ENCODE measurements at places on chromosomes 7 and 10.

GRCh38 chr10:12500381-12501303 lies 151.3 kb downstream of the CAMK1D start:
- H3K4me3 ChIP-seq, result no peak overlapping the region
- no peak for DNase-seq
- H3K4me1 ChIP-seq, result no peaks in the 10 kb centered on the region
- H3K27me3 ChIP-seq, result no peaks in the 10 kb centered on the region
- no peak overlapping the region for H3K27ac ChIP-seq

DNA sequence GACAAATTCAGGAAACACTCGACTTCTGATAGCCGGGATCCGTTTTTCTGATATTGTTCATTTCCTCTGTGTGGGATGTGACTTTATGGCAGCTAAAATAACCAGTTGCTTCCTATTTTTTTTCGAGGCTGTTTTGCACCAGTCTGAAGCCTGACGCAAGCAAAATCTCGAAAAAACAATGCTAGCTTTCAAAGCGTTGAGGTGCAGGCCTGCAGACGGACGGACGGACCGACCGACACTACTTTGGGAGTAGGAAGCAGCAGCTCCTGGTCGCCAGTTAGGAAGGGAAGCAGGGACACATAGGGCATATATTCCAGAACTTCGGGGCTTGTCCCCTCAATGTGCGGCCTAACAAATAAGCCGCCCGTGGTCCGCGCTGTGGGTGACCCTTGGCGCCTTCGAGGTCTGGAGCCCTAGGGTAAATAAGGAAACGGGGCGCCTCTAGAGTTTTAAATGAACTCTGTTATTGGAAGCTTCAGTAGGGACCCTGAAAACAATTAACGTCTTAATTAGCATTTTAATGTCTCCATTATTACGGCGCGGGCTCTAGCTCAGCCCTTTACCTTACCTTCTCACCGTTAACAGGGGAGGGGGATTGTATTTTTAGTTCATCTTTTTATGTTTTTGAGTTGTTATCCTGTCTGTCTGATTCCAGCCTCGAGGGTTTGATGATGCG lies 1.3 kb downstream of the HHEX start:
- H3K27ac ChIP-seq, result no peak overlapping the region
- peaks cover 10% of the 10 kb centered on the region for H3K4me1 ChIP-seq
- H3K36me3 ChIP-seq, result no peaks in the 10 kb centered on the region
- DNase-seq, result no peak
- H3K4me3 ChIP-seq, result peak overlapping the region; percentile 86

GRCh38 chr10:70174058-70174741 lies 3.9 kb upstream of the SAR1A start:
- peak; percentile 69 for DNase-seq
- H3K4me3 ChIP-seq, result no peak overlapping the region
- no peaks in the 10 kb centered on the region for H3K36me3 ChIP-seq
- H3K27me3 ChIP-seq, result no peaks in the 10 kb centered on the region
- H3K4me1 ChIP-seq, result peaks cover 23% of the 10 kb centered on the region
- no peak overlapping the region for H3K27ac ChIP-seq

DNA sequence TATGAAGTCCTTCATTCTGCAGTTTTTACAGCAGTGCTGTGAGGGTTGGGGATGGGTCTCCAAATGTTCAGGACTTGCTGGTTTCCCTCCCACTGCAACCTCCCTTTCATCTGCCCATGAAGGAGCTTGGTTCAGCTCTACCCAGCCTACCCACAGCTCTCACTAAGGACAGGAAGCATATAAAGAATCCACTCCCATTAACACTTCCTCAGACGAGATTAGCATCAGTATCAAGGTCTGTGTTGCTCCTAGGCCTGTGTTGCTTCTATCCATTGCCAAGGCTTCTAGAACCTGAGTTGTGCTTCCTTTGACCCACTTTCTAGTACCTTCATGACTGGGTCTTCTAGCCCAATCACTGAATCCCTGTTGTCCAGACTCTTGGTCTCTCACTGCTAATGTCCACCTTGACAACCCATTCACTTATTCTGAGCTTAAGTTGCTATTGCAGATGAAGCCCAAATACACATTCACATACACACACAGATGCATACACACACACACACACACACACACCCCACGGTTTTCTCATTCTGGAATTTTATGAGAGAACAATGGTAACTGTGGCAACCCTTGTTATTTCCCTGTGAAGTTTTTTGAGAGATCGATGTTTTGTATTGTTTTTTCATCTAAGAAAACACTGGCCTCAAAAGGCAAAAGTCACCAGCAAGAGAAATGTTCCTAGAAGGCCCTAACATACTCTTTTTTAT lies 248.1 kb downstream of the MTERF1 start:
- H3K27me3 ChIP-seq, result no peaks in the 10 kb centered on the region
- no peak overlapping the region for H3K4me3 ChIP-seq
- peaks cover 10% of the 10 kb centered on the region for H3K4me1 ChIP-seq
- no peak overlapping the region for H3K27ac ChIP-seq

DNA sequence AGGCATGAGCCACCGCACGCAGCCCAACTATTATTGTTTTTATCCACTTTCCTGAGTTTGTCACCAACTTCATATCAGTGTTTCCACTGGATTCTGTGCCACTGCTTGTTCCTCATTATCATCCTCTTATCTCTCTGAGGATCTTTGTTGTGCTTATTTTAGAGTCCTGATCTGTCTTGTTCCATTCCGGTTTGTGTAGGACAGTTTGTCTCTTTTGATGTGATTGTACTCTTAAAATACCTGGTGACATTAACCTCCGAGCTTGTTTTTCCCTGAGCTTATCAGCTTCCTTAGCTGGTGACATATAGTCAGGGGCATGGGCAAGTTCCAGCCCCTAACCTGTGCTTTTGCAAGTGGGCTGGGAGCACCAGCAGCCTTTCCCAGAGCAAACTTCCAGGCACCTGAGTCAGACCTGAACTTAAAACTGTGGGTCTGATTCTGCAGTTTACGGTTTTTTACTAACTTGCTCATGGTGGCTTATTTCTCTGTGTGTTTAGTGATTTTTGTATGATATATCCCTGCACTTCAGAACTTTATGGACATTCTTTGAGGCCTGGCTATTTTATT lies 23.1 kb upstream of the FMC1 start:
- no peaks in the 10 kb centered on the region for H3K27me3 ChIP-seq
- no peak overlapping the region for H3K27ac ChIP-seq
- no peaks in the 10 kb centered on the region for H3K36me3 ChIP-seq
- no peak overlapping the region for H3K4me3 ChIP-seq
- H3K4me1 ChIP-seq, result no peaks in the 10 kb centered on the region
- no peak for DNase-seq

- H3K27me3 ChIP-seq, result no peaks in the 10 kb centered on the region
- no peak overlapping the region for H3K4me3 ChIP-seq
- H3K27ac ChIP-seq, result no peak overlapping the region
- no peak for DNase-seq
- H3K36me3 ChIP-seq, result no peaks in the 10 kb centered on the region
These were observed 201.4 kb downstream of the PCLO start for GRCh38 chr7:82961240-82961639.

DNA sequence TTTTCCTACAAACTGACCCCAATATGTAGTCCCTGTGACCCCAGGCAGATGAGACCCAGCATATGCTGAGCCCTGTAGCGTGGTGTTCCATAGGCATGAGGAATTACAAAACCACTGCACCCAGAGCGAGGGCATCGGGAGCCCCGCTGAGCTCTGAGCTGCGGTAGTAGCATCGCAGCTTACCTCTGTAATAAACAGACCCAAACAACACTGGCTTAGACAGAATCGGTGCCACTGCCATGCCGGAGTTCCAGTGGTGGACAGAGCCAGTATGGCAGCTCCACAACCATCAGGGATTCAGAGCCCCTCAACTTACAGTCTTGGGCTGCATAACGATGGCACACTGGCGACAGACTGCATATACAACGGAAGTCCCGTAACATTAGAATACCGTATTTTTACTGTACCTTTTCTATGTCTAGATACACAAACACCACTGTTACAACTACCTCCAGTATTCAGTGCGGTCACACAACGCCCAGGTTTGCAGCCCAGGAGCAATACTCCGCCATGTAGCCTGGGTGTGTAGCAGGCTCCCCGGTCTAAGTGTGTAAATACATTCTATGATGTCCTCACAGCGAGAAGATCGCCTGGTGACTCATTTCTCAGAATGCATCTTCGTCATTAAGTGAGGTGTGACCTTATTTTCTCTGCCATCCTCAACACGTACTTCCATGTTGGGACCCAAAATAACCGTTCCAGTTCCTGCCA lies 68.8 kb downstream of the PROSER2 start:
- no peaks in the 10 kb centered on the region for H3K36me3 ChIP-seq
- H3K27ac ChIP-seq, result no peak overlapping the region
- no peak overlapping the region for H3K4me3 ChIP-seq
- no peaks in the 10 kb centered on the region for H3K27me3 ChIP-seq
- no peak for DNase-seq

DNA sequence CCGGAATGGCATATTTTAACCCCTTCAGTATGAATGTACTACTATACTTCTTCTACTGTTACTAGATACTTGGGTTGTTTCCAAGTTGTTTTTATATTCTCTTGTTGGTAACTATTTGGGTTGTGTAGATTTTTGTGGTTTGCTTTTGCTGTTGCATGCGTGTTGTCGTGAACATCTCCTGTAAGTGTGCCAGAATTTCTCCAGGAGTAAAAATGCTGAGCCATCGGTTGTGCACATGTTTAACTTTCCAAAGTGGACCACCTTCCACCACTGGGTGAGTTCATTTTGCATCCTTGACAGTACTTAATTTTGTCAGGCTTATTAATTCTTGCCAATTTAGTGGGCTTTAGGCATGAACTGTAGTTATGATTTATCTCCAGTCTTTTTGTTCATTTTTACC lies 47.9 kb downstream of the CSGALNACT2 start:
- H3K4me1 ChIP-seq, result no peaks in the 10 kb centered on the region
- no peak overlapping the region for H3K27ac ChIP-seq
- no peaks in the 10 kb centered on the region for H3K36me3 ChIP-seq

DNA sequence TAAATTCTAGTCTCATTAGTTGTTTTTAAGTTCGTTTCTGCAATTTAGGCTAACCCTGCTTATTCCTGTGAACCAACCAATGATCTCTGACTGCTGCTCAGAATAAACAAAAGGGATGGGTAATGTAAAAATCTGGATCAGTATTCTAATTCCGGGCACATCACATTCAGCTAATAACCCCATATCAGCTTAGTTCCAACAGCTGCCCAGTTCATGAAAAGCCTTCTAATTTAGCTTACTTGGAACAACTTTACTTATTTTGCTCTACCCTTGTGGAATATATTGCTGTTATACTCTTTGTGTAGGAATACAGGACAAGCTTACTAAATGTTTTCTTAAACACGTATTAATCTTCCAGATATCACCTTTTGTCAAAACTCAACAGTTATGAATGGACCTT lies 3.6 kb upstream of the CFAP43 start:
- H3K27ac ChIP-seq, result no peak overlapping the region
- H3K4me1 ChIP-seq, result no peaks in the 10 kb centered on the region
- no peaks in the 10 kb centered on the region for H3K36me3 ChIP-seq
- H3K4me3 ChIP-seq, result no peak overlapping the region

GRCh38 chr10:99720387-99720786 lies 11.5 kb downstream of the COX15 start:
- H3K27me3 ChIP-seq, result no peaks in the 10 kb centered on the region
- H3K27ac ChIP-seq, result no peak overlapping the region
- no peaks in the 10 kb centered on the region for H3K4me1 ChIP-seq
- no peak overlapping the region for H3K4me3 ChIP-seq

DNA sequence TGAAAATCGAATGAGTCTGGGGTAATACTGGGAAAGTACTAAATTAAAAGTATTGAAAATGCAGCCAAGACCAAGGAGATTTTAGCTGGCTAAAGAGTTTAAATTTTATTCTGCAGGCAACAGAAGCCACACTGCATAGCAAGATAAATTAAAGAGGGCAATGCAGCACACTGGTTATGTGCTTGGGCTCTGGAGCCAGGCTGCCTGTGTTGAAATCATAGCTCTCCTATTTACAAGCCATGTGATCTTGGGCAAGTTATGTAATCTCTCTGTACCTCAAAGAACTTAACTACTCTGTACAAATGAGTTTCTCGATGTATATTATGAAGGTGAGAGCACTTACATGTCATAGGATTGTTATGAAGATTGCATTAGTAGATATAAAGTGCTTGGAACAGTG lies 9.9 kb downstream of the SLC25A13 start:
- no peaks in the 10 kb centered on the region for H3K36me3 ChIP-seq
- DNase-seq, result no peak
- H3K27ac ChIP-seq, result no peak overlapping the region

DNA sequence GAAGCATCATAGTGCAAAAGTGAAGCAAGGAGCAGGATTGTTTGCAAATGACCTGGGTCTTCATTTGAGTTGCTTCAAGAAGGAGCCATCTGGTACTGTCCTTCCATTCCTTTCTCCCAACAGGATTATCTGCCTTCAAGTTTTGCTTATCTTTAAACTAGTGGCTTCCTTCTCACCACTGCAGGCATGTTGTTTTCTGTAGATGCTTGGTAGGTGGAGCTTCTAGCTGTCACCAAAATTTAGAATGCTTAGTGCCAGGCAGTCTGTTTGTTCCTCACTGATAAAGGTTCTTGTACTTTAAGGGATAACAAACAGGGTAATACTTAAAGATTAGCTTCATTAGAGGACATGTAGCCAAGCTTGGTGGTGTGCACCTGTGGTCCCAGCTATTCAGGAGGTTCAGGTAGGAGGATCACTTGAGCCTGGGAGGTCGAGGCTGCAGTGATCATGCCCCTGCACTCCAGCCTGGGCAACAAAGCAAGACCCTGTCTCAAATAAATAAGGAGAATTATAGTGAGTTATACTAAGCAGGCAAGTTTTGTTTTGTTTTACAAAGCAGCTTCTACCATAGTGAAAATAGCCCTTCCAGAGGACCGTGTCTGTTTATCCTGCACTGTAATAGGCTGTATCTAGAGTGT lies 5.7 kb downstream of the ARL5B start:
- peak overlapping the region; percentile 52 for H3K27ac ChIP-seq
- H3K4me3 ChIP-seq, result peak overlapping the region; percentile 20
- H3K4me1 ChIP-seq, result peaks cover 35% of the 10 kb centered on the region
- H3K27me3 ChIP-seq, result no peaks in the 10 kb centered on the region

DNA sequence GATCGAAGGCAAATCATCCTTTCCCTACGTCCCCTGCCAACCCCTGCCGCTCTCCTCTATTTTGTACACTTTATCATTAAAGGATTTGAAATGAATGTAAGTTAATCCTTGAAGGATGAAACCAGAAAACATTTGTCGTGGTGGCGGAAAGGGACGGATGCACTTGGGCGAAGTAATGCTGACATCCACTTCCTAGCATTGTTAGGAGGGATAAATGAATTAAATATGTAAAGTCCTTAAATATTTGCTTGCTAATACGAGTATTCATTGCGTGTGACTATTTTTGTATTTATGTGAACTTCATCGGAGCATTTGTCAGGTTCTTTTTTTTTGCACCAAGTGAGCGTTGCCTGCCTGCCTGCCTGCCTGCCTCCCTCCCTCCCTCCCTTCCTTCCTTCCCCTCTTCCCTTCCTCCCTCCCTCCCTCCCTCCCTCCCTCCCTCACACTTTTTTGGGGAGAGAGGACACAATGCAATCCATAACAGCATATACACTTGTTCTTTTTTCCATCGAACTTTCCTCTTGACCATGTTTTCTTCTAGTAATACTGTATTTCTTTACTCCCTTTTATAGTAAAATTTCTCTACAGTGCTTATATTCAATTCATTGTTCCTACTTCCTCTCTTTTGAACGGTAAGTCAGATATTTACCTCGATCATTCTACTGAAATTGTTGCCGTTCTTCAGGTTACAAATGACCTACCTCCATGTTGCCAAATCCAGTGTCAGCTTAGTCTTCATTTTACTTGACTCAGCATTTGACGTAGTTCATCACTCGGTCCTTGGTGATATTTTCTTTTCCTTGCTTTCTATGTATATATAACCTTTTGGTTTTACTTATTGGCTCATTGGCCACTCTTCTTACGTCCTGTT lies 831 bp downstream of the CCDC7 start:
- H3K4me3 ChIP-seq, result peak overlapping the region; percentile 79
- DNase-seq, result no peak
